ENCODE measurements at places on chromosomes 11 and 22.

DNA sequence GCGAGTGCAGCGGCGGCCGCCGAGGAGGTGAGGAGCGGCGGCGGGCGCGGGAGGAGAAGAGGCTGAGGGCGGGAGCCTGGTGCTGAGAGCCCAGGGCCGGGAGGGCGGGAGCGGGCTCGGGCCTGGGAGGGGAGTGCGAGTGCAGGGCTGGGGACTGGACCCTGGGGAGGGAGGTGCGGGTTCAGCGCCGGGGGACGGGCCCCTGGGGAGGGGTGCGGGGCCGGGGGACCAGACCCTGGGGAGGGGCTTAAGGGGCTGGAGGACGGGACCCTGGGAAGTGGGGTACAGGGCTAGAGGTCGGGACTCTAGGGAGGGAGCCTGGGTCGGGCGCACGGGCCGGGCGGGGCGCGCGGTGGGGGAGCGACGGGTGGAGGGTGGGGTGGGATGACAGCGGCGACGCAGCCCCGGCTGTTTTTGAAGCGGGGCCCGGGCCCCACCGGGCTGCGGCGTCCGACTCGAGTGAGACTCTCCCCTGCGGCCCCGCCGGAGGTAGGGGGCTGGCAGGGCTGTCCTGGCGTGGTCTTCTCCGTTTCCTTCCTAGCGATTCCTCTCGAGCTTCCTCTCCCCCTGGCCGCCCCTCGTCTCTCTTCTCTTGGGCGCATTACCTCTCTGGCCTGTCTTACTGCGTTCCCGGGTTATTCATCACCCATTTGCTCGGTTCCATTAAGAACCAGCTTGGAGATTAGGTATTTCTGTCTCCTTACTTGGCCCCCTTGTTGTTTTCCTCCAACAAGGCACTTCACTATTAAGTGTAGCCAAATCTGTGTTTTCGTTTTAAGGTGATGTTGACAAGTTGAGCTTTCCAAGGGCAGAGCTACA, 754 bp downstream of the NUP50 start:
- DNase-seq: no peak

DNA sequence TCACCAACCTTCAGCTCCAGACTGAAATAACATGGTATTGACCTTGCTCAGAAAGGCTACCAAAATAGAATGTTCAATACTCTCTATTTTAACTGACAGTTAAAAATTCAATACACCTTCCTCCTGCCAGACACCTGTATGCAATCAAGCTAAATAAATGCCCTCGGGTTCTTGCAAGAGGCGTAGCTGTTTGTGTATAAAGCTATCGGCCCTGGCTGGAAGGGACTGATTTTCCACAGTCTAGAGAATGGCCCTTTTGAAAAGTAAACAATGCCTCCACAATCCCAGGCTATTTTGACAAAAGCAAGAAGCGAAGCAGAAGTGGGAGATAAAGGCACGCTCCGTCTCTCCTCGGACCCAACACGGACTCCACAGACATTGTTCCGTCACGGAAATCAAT, 791.2 kb downstream of the BRD1 start:
- DNase-seq: no peak

GRCh38 chr11:64081745-64082442, 46.2 kb downstream of the FLRT1 start:
- no peak for DNase-seq

DNA sequence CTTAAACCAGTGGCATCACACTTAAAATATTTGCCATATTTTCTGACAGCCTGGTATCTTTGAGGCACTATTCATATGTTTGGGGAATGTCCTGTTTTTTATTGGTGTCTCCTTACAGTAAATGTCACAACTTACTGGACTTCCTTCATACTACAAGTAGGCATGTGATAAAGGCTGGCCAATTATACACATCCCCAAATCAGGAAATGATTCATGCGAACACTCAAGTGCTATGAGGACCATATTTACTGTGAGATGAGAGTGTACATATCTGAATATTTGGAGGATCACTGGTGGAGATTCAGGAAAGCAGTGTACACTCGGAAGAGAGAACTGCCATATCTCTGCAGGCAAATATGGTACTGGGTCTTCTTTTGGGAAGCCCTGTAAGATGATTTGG, 913.8 kb upstream of the CHORDC1 start:
- DNase-seq: no peak

DNA sequence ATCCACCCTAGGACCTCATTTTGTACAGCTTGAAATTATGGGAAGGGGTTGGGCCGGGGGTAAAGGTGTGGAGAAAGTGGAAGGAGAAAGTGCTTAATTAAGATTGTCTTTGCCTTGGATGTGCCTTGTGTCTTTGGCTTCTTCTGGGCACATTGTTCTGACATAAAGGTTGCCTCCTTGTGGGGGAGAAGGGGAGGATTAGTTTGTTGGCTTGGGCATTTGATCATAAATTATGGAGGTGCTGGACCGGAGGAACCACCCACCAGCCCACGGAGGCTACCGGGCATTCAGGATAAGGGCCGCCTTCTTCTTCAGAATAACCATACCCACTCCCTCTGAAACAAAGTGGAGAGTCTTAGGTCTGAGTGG, 1.3 kb downstream of the PAFAH1B2 start:
- no peak for DNase-seq

- no peak for DNase-seq
These were observed 1.6 kb downstream of the NELL1 start for GRCh38 chr11:20670932-20671403.

- no peak for DNase-seq
These were observed 38.7 kb upstream of the ATXN10 start for GRCh38 chr22:45632791-45633515.

DNA sequence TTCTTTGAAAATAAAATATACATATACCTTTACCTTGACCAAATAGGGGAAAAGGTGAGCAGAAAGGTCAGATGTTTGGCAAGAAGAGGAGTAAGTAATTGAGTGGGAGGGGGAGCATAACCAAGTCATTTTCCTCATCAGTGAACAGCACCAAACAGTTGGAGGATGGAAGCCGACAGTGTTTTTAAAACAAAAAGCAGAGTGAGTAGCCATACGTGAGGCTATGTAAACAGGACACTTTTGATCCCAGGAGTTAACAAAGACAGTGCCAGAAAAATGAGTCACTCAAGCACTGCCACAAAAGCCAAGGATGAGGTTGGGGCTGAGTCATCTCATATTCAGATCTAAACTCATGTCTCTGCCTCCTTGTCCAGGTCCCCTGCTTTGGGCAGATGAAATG, 734.7 kb downstream of the KCNA4 start:
- DNase-seq: no peak

Data from activated CD4-positive, CD25-positive, alpha-beta regulatory T cell treated with anti-CD3 and anti-CD28 coated beads, Interleukin-2, amount 50 U/mL, for 16 hours (primary cell).